Activated naive CD8-positive, alpha-beta T cell treated with anti-CD3 and anti-CD28 coated beads, Interleukin-2, amount 10 ng/mL, durations not matched to agents 7 days and 5 days (primary cell): ENCODE measurements at places on chromosomes 5 and 9. TPM values are rescaled to one million over a fixed set of nuclear protein-coding genes. Genes with fewer than 3 reads are reported as not detected.

ZNF484 gene
- total RNA-seq, result 14.5 TPM

- H3K4me1 ChIP-seq, result peaks cover 2% of the 10 kb centered on the region
- DNase-seq, result no peak
- H3K27ac ChIP-seq, result no peak overlapping the region
- peaks cover 77% of the 10 kb centered on the region for H3K27me3 ChIP-seq
- no peaks in the 10 kb centered on the region for H3K36me3 ChIP-seq
These were observed 538 bp upstream of the ARHGEF28 start for GRCh38 chr5:73625372-73625943.

DNA sequence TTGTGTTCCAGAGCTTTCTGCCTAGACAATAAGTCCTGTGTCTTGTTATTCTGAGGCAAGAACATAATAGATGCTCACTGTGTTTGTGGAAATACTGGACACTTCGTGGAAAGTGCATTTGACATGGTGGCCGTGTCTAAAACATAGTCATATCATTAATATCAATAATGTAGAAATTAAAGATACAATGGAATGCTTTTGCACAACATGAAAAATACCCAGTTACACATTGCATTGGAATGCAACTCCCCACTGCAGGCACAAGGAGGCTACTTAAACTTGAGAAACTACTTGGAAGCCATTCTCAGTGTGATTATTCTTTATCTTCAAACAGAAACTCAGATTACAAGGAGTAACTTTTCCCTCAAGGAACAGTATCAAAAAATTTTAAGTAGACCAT is 145.3 kb upstream of the ZNF462 start:
- H3K36me3 ChIP-seq, result no peaks in the 10 kb centered on the region
- DNase-seq, result no peak
- H3K4me1 ChIP-seq, result no peaks in the 10 kb centered on the region
- no peak overlapping the region for H3K27ac ChIP-seq
- H3K4me3 ChIP-seq, result no peak overlapping the region

CCIN gene
- 0.14 TPM for total RNA-seq

GRCh38 chr9:131259432-131259898 is 16.8 kb downstream of the FAM78A start:
- no peak for DNase-seq
- peak overlapping the region; percentile 60 for H3K27ac ChIP-seq
- peaks cover 48% of the 10 kb centered on the region for H3K4me1 ChIP-seq
- no peak overlapping the region for H3K4me3 ChIP-seq
- H3K27me3 ChIP-seq, result no peaks in the 10 kb centered on the region
- H3K36me3 ChIP-seq, result peaks cover 34% of the 10 kb centered on the region

PCDHA4 gene
- total RNA-seq, result not detected

- H3K27ac ChIP-seq, result no peak overlapping the region
- H3K27me3 ChIP-seq, result peaks cover 16% of the 10 kb centered on the region
- no peak overlapping the region for H3K4me3 ChIP-seq
- no peak for DNase-seq
- no peaks in the 10 kb centered on the region for H3K36me3 ChIP-seq
These were observed 97.9 kb downstream of the FSTL4 start for GRCh38 chr5:133514456-133514855.

- peaks cover 6% of the 10 kb centered on the region for H3K36me3 ChIP-seq
- H3K4me1 ChIP-seq, result peaks cover 40% of the 10 kb centered on the region
- no peak for DNase-seq
These were observed 27.2 kb downstream of the MAML1 start for GRCh38 chr5:179759581-179760551.

DNA sequence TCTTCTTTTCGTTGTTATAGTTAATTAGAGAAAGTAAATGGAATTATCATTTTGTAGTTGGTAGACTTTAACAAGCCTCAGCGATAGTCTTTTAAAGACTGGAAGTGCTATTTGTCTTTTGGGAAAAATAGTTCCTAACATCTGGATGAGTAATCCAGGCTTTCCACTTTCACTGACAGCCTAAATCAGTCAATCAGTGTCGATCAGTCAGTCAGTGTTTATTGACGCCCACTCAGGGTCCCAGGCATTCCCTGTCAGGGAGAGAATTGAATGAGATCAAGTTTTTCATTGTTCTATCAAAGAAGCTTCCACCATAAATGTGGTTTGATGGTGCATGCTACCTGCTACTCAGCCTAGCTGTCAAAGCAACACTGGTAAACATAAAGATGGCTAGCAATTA is 2.6 kb downstream of the ABL1 start:
- no peaks in the 10 kb centered on the region for H3K36me3 ChIP-seq
- no peak overlapping the region for H3K27ac ChIP-seq
- peaks cover 4% of the 10 kb centered on the region for H3K27me3 ChIP-seq
- DNase-seq, result no peak

- no peaks in the 10 kb centered on the region for H3K4me1 ChIP-seq
- DNase-seq, result no peak
- no peak overlapping the region for H3K4me3 ChIP-seq
- no peaks in the 10 kb centered on the region for H3K27me3 ChIP-seq
These were observed 324.6 kb downstream of the ARL15 start for GRCh38 chr5:53985796-53986195.

DNA sequence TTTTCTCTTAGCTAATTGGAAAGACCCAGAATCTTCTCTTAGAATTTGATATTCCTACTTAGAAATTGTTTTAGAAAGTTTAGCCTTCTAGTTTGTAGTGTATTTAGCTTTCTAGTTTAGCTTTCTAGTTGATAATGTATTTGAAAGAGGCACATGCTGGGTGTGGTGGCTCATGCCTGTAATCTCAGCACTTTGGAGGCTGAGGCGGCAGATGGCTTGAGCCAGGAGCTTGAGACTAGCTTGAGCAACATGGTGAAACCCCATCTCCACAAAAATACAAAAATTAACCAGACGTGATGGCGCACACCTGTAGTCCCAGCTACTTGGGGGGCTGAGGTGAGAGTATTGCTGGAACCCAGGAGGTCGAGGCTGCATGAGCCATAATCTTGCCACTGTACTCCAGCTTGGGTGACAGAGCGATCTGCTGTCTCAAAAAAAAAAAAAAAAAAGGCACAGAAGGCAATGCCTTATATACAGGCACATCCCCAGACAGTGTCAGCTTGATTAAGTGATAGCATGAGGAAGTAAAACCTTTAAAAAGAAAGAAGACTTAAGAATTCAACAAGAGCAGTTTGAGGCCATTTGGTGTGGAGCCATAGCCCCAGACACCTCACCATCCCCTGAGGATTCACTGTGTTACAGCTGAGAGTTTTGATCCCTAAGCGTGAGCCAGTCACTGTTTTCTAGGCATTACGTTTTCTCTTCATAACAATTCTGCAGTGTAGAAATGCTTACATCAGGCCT is 34.6 kb downstream of the ZSWIM6 start:
- H3K4me1 ChIP-seq, result peaks cover 1% of the 10 kb centered on the region
- DNase-seq, result no peak
- no peak overlapping the region for H3K27ac ChIP-seq
- H3K27me3 ChIP-seq, result no peaks in the 10 kb centered on the region
- no peaks in the 10 kb centered on the region for H3K36me3 ChIP-seq

- no peak overlapping the region for H3K27ac ChIP-seq
- no peaks in the 10 kb centered on the region for H3K27me3 ChIP-seq
- DNase-seq, result no peak
- peaks cover 11% of the 10 kb centered on the region for H3K36me3 ChIP-seq
These were observed 21.2 kb downstream of the MEGF9 start for GRCh38 chr9:120692901-120693699.

DNA sequence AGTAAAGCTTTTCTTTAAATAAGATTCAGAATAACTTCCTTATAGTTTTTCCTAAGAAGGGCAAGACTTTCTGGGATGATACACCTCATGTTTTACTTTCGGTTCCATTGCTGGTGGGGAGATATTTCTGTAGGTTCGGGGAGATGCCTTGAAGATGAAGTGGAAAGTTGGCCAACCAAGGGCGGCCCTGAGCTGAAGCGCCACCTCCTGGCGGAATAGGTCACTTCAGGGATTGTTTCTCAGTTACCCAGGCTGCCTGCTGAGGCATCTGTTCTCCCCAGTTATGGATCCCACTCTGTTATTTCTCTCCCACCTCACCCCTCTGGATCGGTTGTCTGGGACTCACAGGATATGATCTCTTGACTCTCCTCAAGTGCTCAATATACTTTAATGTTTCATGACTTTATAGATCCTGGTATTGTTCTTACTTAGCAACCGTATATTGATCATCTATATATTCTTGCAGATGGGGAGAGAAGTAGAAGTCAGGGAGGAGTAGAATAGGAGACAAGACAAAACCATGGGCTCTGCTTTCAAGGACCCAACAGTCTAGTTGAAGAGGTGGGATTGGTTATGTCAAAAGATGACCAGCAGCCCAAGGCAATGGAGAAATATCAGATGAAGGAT is 23.4 kb downstream of the MEGF10 start:
- no peak overlapping the region for H3K27ac ChIP-seq
- peaks cover 31% of the 10 kb centered on the region for H3K27me3 ChIP-seq
- no peaks in the 10 kb centered on the region for H3K36me3 ChIP-seq
- H3K4me1 ChIP-seq, result peaks cover 1% of the 10 kb centered on the region
- peak; percentile 65 for DNase-seq
- H3K4me3 ChIP-seq, result no peak overlapping the region

DNA sequence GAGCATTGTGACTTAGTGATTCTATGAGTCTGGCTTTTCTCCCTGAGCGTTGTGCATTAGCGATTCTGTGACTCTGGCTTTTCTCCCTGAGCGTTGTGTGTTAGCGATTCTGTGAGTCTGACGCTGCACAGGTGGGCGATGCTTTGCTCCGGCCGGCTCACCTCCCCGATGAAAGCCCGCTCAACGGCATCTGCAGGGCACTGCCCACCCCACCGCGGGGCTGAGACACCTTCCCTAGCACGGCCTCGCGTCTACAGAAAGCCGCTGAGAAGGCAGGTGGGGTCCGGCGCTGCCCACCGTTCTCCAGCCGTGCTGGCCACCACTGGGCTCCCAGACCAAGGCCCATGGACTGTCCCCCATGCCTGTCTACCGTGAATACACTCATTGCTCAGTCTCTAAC is 12.8 kb upstream of the SLC9A3 start:
- DNase-seq, result peak; percentile 24
- H3K4me3 ChIP-seq, result no peak overlapping the region
- no peaks in the 10 kb centered on the region for H3K4me1 ChIP-seq
- peaks cover 8% of the 10 kb centered on the region for H3K27me3 ChIP-seq

- H3K27me3 ChIP-seq, result peaks cover 17% of the 10 kb centered on the region
- H3K27ac ChIP-seq, result peak overlapping the region; percentile 9
- peak; percentile 36 for DNase-seq
These were observed 21.2 kb upstream of the RNU6ATAC start for GRCh38 chr9:134185536-134186011.

DNA sequence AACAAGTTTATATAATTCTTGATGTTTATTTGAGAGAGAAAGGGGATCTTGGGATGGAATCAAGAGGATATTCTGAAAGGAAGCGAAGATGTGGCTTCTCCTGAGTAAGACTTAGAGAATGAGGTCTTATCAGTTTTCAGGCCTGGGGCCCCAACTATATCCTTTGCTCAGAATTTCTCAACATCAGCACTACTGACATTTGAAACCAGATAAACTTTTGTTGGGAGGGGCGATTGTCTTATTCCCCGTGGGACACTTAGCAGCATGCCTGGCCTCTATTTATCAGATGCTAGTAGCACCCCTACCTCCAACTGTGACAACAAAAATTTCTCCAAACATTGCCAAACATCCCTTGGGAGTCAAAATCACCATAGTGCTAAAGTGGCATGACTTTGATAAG is 567.7 kb downstream of the MAT2B start:
- DNase-seq, result no peak
- H3K4me1 ChIP-seq, result no peaks in the 10 kb centered on the region
- H3K27ac ChIP-seq, result no peak overlapping the region
- no peaks in the 10 kb centered on the region for H3K36me3 ChIP-seq
